Activated T-helper 1 cell treated with Interleukin-2 at 50 U/mL for 16 hours (primary cell): ENCODE measurements at places on chromosomes 2 and 18.

DNA sequence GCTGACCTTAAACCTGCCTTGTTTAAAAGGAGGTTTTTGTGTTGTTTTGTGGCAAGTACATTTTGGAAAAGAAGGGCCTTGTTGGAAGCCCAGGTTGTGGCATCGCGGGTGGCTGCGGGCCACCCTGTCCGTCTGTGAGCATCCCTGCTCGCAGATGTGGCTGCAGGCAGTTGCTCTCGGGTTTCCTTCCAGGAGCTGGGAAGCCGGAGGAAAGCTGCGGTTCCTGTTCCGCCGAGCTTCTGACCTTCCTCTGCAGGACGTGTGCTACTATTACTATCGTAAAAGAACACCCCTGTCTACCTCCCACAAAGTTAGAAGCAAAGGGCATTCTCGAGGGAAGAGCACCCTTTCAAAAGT is 766 bp downstream of the MFF start:
- DNase-seq, result no peak

GRCh38 chr2:24586955-24587354 is 95.9 kb downstream of the NCOA1 start:
- DNase-seq, result no peak

DNA sequence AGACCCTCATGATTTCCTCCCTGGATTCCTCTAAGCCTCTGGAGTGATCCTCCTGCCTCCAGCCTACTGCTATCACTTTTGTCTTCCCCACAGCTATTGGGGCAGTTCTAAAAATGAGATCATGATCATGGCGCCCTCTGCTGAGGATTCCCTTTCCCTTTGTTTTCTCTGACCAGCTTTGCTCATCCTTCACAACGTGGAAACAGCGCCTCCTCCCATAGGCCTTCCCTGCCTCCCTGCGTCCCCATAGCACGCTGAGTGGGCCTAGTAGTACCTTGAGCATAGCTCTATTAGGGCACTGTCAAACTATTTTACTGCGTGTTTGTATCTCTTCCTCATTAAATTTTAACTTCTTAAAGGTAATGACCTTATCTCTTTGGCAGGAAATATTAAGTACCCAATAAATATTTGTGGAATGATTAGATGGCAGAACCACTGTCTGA is 207.0 kb upstream of the FANCL start:
- DNase-seq, result no peak

DNA sequence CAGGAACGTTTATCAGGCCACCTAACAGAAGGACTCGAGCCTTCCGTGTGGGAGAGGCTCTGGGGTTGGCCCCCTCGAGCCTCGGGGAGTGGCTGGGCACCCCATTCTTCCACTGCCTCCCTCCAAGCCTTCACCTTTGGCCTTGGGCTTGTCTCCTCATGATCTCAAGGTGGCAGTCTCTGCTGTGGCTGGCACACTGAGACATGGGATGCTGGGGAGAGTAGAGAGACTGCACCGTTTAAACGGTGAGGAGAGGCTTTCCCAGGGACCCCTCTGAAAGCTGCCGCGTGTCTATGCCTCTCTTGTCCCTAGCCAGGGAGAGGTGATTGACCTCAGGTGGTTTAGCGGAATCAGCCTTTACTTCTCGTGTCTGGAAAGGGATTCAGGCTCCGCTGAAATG is 71.0 kb downstream of the DCDC2C start:
- DNase-seq, result no peak

GRCh38 chr2:189350540-189351209 is 90.6 kb upstream of the WDR75 start:
- DNase-seq, result no peak

DNA sequence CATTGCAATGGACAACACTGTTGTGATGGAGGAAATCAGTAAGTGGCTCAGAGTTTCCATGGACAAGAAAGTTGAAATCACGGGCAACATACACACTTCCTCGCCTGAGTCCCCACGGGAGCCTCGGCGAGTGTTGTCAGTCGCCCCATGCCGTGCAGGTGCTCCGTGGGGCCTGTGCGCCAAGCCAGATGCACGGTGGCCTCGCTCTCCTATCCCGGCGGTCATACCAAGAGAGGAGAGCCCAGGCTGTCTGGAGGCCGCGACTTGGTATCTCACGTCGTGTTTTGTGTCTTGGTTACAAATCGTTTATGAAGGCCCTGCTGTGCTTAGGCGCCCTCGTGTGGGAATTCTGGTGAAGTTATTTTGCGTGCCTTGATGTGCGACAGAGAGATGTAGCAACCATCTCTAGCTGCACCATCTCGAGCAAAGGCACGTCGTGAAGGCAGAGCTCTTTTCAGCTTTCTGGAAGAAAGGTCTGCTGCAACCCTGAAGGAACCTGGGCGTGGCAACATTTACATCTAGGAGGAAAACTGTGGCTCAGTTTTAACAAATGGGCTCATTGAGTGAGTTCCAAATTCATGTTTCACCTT is 21.8 kb downstream of the ATG4B start:
- no peak for DNase-seq

DNA sequence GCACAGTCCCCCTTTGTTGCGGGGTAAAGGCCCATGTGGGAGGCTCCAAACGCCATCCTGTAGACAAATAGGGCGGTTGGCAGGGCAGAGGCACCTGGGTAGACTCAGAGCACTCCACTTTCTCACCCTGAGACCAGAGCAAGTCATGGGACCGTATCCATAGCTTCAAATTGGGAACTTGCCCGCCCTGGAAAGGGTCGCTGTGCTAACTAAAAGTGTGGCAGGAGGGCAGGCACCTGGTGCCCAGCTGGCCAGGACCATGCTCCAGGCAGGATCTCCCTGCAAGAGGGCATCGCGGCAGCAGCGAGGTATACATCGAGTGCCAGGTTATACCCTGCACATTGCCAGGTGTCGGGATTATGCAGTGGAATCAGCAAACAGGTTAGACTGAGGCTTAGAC is 20.8 kb upstream of the SCLY start:
- DNase-seq, result no peak

- no peak for DNase-seq
Observed at GRCh38 chr2:83686863-83687262, 772.2 kb downstream of the SUCLG1 start.

DNA sequence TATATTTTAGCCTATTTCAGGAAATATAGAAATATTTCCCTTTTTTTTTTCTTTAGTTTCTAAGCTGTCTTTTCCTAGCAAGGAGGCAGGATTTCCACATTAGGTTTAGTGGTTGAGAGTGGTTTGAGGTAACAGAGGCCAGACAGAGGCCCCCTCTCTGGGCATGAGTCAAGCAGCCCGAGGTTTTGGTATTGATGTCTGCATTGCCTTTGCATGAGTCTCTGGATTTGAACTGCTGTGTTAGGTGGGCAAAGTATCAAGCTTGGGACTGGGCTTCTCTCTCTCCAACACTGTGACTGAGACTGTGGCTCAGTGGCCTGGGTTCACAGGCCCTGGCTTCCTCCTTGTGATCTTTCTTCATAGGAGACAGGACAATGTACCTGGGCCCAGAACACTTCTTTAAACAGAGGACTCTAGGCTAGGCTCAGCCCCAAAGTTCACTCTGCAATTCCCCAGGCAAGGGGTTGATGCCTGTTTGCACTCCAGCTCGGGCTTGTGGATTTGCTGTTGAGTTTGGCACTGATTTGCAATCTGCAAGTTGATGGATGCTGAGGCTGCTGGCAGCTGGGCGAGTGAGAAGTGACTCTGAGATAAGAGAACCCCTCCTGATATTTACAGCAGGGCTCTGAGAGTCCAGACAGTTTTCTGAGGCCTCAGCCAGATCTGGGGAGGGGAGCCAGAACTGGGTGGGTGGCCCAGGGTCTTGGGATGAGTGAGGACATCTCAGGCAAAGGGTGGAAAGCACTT is 271.2 kb downstream of the EN1 start:
- DNase-seq, result no peak

DNA sequence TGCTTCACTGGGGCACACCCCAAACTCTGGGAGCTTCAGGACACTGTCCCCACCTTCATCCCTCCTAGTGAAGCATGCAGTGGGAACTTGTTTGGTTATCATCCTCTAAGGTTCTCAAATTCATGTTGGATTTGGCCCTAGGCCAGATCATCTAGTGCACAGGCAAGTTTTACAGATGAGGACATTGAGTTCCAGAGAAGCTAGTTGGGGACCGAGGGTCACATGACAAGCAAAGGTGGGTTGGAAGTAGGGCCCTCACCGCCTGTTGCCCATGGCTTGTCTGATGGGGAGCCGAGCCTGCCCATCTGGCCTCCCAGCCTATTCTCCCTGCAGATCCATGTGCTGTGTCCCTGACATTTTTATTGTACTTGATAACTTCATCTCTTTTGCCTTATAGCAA is 2.8 kb downstream of the PRKCE start:
- no peak for DNase-seq

DNA sequence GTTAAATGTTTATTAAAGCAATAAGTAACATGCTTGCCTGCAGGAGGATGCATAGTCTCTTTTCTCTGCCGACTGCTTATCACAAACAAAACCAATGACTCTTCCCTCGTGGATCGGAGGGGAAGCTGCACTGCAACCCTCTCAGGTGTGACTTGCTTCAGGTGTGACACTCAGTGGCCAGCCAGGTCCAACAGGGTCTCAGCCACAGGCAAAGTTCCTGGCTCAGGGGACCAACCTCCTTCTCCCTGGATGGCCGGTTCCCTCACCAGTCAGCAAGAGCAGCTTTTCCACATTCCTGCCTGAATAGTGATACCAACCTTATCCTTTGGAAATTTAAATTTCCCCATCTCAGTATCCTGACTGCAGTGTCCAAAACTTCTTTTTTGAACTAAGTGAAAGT is 383.5 kb downstream of the CMPK2 start:
- no peak for DNase-seq

DNA sequence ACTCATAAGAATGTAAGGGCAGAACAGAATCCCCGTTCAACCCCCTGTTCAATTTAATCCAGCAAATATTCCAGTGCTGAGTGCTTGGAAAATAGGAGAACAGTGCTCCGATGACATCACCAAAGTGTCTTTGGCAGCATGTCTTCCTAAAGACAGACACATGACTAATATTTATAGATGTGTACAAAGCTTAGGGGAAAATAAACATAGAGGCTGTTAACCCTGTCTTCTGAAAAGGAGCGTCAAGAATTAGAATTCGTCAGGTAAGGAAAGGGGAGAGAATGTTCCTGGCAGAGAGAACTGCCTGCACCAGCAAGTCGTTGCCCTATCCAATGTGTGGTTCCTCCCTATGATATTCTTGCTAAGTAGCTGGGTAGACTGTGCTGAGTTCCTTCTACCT is 72.7 kb downstream of the PLB1 start:
- DNase-seq, result no peak

GRCh38 chr2:64766841-64767669 is 113.3 kb upstream of the SERTAD2 start:
- no peak for DNase-seq

GRCh38 chr2:111219285-111219684 is 98.6 kb downstream of the BCL2L11 start:
- DNase-seq, result no peak

DNA sequence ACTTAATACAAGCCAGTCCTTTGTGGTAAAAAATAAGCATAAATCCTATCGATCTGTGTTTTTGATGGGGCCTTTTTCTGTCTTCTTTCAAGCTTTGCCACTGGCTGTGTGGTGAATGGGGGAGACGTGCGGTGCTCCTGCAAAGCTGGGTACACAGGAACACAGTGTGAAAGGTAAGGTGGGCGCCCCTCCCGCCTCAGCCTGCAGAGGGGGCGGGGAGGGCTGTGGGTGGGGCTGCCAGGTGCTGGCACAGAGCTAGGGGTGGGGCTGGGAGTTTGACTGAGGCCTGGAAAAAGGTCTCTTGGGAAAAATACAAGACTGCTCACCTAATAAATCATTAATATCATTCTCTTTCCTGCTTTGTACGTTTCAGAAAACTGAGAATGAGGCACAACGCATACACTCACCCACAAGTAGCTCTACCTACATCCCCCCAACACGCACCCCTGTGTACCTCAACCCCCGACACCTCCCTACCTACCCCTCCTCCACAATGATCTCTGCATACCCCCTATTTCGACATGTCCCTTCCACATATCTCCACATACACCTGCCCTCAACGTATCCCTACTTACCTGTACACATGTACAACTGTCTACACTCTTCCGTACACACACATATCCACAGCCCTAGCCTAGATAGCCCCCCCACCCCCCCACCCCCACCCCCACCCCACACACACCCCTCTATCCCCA is 129.7 kb upstream of the TTC39C start:
- DNase-seq, result no peak

DNA sequence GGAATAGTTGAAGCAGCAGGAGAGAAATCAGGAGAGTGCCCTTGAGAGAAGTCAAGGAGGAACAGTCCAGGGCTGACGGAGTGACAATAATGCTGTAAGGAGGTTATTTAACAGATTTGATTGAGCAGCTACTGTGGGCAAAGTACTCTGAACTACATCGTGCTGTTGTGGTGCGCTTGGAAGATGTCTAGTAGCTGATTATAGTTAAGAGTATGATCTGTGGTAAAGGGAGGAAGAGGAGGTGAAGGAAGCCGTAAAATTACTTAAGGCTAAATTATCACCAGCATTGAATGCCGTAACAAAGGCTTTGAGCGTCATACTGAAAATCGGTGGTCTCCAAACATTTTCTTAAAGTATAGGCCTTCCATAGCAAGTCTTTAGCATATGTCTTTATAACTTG is 4.5 kb downstream of the PCBP1 start:
- no peak for DNase-seq

GRCh38 chr2:156539086-156539860 is 103.1 kb downstream of the GPD2 start:
- DNase-seq, result no peak

- DNase-seq, result no peak
Observed at GRCh38 chr2:241925277-241925676, 55.7 kb downstream of the RTP5 start.

DNA sequence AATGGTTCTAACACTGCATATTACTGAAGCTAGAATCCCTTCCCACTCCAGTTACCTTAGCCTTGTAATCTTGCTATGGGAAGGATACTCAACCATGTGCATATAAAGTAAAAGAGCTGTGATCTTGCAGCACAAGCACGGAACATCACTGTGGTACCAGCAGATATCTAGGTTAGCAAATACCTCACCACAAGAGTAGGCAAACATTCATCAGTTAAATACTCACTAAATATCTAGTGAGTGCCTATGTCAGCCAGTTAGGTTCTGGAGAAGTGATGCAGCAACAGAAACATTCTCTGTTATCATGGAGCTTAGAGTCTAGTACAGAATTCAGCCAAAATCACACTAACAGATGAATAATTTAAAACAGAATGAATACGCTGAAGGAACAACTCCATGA is 349.6 kb upstream of the UBE2E3 start:
- no peak for DNase-seq

DNA sequence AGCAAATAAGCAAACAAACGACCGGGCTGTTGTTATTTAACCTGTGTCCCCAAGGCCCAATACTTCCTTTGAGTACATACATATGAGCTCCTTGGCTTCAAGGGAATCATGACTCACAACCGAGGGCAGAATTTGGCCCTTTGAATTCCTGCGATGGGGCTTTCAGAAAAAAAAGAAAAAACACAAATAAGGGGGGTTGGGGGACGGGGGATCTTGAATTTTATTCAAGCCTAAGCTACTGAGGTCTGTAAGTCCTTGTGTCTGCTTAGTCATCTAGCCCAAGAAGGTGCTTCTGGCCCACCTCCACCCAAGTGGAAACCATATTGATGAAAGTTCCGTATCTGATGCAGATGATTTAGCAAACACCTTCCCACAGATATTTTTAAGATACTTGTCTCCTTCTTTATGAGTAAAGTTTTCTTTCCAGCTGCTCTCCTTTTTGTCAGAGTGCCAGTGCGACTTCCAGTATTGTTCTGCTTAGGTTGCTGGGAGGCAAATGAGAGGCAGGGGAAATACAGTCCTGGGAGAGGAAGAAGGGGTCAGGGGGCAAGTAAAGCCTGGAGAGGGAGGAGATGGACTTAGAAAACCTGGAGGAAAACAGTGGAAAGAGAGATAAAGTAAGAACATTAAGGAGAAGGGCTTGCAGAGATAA is 169.6 kb downstream of the ZEB2 start:
- DNase-seq, result no peak

- DNase-seq, result no peak
Observed at GRCh38 chr2:74312913-74313312, 30.3 kb downstream of the SLC4A5 start.
